ENCODE measurements at places on chromosomes 7 and 10.
A peak's percentile ranks its signal among the peaks of the same experiment; 100 is the strongest.

- no peak for DNase-seq
Observed at GRCh38 chr10:14695847-14696480, 78.7 kb downstream of the FAM107B start.

DNA sequence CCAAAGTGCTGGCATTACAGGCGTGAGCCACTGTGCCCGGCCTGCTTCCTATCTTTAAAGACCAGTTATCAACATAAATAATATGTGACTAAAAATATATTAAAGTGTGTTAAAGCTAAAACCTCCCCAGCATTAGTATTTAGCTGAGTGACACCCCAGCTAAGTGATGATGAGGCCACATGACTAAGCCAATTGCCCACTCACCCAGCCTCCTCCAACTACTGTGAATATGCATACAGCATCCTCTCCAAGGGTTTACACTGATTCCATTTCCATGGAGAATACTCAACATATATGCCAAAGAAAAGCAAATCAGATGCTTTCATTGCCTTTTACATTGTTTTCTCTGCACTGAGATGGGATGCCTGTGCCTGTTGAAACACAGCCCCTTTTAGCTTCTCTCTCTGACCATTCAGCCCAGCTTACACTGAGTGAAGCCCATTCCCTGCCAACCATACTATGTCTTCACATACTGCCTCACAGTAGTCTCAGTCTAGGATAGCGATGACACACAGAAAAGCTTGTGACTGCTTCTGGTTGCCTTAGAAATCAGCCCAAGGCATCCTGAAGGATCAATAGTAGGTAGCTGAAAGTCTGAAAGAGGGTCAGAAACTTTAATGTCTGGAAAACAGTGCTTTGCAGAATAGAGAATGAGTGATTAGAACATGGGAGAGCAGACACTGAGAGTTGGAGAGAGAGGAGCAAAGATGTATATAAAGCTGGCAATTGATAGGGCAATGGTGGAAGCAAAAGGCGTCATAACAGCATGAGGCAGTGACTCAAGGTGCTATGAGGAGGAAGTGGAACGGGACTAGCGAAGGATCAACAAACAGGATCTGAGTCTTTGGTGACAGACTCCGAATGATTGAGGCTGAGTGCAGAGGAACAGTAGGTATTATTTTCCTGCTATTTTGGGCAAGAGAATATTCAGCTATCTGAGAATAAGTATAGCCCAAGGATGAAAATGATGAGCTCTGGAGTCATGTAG, 19.8 kb upstream of the ATE1 start:
- no peak for DNase-seq

- DNase-seq: no peak
Observed at GRCh38 chr7:14483663-14484062, 418.9 kb downstream of the DGKB start.

GRCh38 chr7:124652237-124652636, 113.4 kb downstream of the GPR37 start:
- DNase-seq: no peak

- DNase-seq: peak; percentile 65
Observed at GRCh38 chr7:129210256-129210988, 14.4 kb upstream of the AHCYL2 start.

DNA sequence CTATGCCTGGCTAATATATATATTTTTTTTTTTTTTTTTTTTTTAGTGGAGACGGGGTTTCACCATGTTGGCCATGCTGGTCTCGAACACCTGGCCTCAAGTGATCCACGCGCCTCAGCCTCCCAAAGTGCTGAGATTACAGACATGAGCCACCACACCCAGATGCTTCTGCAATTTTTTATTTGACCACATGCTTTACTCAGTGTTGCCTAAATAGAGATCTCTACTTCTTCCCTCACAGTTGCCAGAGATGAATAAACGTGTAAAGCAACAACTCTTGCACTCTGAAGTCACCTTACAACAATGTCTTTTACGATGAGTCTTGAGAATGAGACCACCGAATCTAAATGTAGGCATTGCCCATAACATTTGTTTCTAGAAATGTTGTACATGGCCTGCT, 107.9 kb upstream of the FRMD4A start:
- no peak for DNase-seq

- DNase-seq: no peak
Observed at GRCh38 chr10:109887243-109887642, 36.1 kb downstream of the XPNPEP1 start.

GRCh38 chr10:26727005-26727404, 29.5 kb downstream of the PDSS1 start:
- no peak for DNase-seq

- DNase-seq: no peak
Observed at GRCh38 chr10:28343252-28343651, 40.4 kb upstream of the MPP7 start.

GRCh38 chr7:140643416-140643815, 2.8 kb upstream of the DENND2A start:
- no peak for DNase-seq

DNA sequence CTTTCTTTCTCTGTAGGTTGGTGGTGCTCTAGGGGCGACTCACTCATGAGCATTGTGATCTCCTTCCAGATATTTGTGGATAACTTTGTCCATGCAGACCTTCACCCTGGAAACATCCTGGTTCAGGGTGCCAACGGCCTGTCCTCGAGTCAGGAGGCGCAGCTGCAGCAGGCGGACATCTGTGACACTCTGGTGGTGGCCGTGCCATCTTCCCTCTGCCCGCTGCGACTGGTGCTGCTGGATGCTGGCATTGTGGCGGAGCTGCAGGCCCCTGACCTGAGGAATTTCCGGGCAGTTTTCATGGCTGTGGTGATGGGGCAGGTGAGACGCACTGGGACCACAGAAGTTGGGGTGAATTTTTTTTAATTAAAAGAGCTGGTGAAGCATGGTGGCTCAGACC, 9.6 kb upstream of the NDUFB2 start:
- DNase-seq: peak; percentile 1

- no peak for DNase-seq
Observed at GRCh38 chr10:60299961-60300883, 89.5 kb downstream of the ANK3 start.

DNA sequence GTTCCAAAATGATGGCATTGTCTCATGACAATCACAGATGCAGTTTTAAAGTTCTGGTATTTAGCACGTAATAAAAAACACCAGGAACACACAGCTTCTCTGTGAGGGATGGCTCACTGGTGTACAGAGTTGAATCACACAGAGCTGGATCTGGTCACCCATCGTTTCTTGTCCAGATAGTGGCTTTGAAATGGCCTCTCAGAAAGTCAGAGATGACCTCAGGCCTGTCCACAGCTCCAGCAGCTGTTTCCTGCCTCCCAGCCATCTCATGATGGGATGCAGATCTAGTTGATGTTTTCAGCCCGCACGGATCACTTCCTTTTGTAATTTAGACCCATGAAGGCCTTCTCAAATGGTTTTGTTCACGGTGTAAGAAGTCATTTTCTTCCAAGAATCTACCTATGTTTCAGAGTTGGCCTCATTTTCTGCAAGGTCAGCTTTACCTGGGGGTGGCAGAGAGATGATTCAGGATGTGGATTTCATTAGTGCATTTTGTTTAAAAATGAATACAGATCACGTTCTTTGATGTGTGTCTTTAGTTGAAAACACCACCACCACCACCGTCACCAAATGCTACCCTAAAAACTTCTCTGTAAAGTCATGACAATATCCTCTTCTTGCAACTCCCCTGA, 166.2 kb downstream of the SNX10 start:
- no peak for DNase-seq

DNA sequence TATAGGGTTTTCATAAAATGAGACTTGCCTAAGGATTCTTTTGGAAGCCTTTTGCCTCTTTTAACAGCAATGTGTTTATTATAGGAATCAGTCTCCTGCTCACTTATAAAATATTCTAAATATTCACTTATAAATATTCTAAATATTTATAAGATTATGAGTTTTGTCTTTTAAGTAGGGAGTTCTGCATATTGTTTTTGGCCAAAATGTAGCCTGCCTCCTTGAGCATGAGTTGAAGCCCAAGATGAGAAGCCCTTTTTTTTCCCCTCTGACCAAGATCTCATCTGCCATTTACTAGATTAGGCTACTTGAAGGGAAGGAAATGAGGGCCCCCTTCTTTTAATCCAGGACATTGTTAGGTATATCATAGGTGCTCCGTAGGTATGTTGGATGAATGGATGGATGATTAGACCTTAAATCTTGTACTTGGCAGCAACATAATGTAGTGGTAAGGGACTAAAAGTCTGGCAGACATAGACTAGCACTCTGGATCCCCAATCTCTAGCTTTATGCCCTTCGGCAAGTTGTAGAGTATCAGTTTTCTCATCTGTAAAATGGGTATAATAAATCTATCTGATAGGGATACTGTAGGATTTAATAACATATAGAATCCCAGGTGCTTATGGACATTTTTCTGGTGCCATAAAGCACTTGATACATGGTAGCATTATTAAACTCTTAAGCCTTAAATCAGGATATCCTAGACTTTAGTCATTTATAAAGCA, 59.1 kb downstream of the ARID5B start:
- DNase-seq: no peak

GRCh38 chr7:92763636-92764423, 72.5 kb downstream of the CDK6 start:
- DNase-seq: no peak

- DNase-seq: peak; percentile 53
Observed at GRCh38 chr10:15167411-15168290, 842 bp downstream of the NMT2 start.

DNA sequence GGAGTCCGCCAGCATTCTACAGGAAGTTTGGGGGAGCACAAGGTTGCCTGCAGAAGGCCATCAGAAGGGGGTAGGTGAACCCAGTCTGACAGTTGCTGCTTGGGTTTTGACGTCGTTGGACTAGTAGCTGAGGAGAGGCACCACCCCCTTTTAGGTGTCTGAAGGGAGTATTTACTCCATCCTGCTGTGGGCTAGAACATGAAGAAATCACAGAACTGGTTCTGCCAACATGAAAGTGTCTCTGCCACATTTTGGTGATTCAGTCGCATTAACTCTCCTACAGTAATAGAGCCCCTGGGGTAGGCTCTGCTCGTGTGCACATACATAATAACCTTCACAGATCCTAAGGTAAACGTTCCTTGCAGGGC, 834 bp upstream of the TRIL start:
- no peak for DNase-seq

- DNase-seq: no peak
Observed at GRCh38 chr10:2786251-2786650, 281.1 kb upstream of the PFKP start.

DNA sequence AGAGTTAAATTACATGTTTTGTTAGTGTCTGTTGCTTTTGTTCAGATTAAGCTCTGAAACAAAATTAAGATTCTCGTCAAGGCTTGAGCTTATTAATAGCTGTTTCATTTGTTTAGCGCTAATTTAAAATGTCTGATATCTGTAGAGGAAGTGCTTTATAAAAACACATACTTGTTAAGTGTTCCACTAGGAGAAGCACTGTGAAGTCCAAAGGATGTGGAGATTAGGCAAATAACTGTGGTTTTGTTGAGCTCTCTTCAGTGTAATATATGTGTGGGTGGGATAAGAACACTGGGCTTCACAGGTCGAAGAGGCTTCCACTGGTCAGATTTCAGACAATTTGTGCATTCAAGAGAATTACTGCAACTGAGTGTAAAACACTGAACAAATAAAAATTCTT, 242.0 kb downstream of the AUTS2 start:
- no peak for DNase-seq

DNA sequence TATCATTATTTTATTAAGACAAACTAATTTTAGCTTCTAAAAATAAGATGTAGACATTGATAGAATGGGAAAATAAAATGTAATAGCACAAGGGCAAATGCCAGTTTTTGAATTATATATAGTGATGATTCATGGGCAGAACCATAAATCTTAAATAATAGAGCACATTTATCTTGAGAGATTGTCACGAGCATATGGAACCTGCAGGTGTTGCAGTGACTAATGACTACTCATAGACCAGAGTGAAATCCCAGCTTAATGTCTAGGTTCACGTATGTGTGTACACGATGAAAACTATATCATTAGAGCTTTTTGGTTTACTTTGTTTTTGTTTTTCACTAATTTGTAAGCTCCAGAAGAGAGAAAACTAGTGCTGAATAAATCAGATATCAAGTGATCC, 150.2 kb upstream of the CACNA2D1 start:
- no peak for DNase-seq

All from activated CD4-positive, alpha-beta memory T cell treated with anti-CD3 and anti-CD28 coated beads, Interleukin-2, amount 10 ng/mL, durations not matched to agents 7 days and 5 days (primary cell).